ENCODE measurements at places on chromosomes 7 and 10. TPM values are rescaled to one million over a fixed set of nuclear protein-coding genes. Genes with fewer than 3 reads are reported as not detected.

The PNLIPRP3 gene
- polyA plus RNA-seq, result not detected

The SPDYE2B gene
- 2.3 TPM for polyA plus RNA-seq

The CLRN3 gene
- polyA plus RNA-seq, result not detected

The CALHM3 gene
- polyA plus RNA-seq, result not detected

The TAS2R5 gene
- polyA plus RNA-seq, result 4.5 TPM

The FAM107B gene
- polyA plus RNA-seq, result 26.6 TPM

The GDF10 gene
- 1.0 TPM for polyA plus RNA-seq

- no peak for DNase-seq
Measured at GRCh38 chr10:87669752-87670151, 10.1 kb downstream of the PAPSS2 start.

DNA sequence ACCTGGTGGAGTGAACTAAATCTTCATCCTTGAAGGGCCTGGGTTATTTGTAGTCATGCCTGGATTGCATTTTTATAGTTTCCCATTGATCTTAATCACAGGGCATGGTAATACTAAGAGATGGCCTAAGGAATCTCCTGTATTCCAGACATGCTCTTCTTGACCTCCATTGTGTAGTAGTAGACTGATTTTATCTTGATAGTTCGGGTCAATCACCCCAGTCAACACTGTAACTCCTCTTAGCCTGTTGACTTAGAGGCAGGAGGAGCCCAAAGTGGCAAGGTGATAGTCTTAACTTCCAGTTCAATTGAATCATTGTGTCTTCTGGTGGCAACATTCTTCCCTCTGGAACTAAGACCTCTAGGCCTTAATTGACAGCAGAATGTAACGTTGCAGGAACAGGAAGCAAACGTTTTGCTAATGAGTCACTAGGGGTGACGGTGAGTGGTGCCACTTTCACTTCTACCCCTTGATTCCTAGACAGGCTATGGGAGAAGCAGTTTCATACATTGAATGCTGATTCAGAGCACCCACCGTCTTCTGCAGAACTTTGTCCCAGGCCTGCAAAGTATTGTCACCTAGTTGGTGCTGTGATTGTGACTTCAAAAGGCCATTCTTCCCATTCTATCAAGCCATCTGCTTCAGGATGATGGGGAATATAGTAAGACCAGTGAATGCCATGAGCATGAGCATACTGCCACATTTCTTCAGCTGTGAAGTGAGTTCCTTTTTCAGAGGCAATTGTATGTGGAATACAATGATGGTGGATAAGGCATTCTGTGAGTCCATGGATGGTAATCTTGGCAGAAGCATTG is 24.0 kb upstream of the PAPSS2 start:
- DNase-seq, result no peak

GRCh38 chr10:28077889-28078288 is 79.0 kb upstream of the ODAD2 start:
- DNase-seq, result no peak

- DNase-seq, result no peak
Measured at GRCh38 chr7:32039000-32039756, 31.0 kb downstream of the PDE1C start.

DNA sequence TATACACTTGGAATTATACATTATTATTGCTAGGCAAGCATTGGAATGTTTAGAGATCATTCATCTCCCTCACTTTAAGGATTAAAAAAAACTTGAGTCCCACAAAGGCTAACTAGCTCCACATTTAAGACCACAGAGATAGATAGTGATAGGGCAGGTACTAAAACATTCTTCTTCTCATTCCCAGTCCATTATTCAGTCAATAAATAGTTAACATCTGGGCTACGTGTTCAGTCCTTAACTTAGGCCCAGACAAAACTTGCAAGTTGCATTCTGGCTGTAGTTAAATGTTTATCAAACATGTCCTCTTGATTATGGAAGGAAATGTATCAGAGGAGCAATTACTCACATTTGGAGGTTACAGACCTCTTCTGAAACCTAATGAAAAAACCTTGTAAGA is 2.4 kb downstream of the GNG11 start:
- DNase-seq, result no peak

DNA sequence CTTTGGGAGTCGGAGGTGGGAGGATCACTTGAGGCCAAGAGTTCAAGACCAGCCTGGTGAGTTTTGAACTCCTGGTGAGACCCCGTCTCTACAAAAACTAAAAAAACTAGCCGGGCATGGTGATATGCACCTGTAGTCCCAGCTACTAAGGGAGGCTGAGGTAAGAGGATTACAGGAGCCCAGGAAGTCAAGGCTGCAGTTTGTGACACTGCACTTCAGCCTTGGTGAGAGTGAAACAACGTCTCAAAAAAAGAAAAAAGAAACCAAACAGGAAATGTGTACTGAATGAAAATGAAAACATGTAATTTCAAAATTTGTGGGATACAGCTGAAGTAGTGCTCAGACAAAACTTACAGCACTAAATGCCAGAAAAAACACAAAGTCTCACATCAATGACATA is 7.6 kb downstream of the ARHGAP12 start:
- no peak for DNase-seq

GRCh38 chr7:106101726-106102125 is 10.4 kb downstream of the SYPL1 start:
- no peak for DNase-seq

DNA sequence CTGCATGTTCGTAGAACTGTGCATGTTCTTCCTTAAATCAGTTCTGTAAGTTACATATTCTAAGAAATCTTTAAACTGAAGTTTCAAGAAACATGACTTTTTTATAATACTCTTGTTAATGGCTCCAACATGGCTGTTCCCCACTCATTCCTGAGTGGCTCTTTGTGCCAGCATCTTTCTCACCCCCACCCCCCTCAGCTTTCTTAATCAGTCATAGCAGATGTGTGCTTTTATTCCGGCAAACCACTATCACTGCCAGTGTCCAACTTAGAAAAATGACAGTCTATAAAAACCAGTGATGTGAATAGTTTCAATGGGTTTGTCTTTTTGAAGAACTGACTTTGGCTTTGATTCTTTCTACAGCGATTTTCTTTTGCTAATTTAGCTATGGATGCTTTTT is 37.6 kb downstream of the PITRM1 start:
- no peak for DNase-seq

GRCh38 chr7:108460964-108461363 is 4.7 kb upstream of the NRCAM start:
- no peak for DNase-seq

GRCh38 chr7:24475166-24475961 is 97.9 kb upstream of the PALS2 start:
- DNase-seq, result no peak
